ENCODE measurements at places on chromosomes 1 and 21. TPM values are rescaled to one million over a fixed set of nuclear protein-coding genes. Genes with fewer than 3 reads are reported as not detected.

The TP53BP2 gene
- total RNA-seq = 22.6 TPM

The PTGFR gene
- total RNA-seq = 0.26 TPM

The RPTN gene
- total RNA-seq = 0.53 TPM

The VCAM1 gene
- total RNA-seq = 0.13 TPM

The CLDN14 gene
- not detected for total RNA-seq

The OR10Z1 gene
- not detected for total RNA-seq

The EXO1 gene
- 0.90 TPM for total RNA-seq

The PLA2G2A gene
- not detected for total RNA-seq

The EDN2 gene
- total RNA-seq = 13.3 TPM

The AGBL4 gene
- not detected for total RNA-seq

The PADI2 gene
- total RNA-seq = 1.0 TPM

The CCDC30 gene
- total RNA-seq = 0.77 TPM

The DCDC2B gene
- total RNA-seq = not detected

The ADORA1 gene
- total RNA-seq = not detected

The RHOU gene
- total RNA-seq = 0.26 TPM

The TSPAN1 gene
- total RNA-seq = 49.4 TPM

The S100A3 gene
- total RNA-seq = 2.3 TPM

The OR2L5 gene
- not detected for total RNA-seq

The CYP4A22 gene
- not detected for total RNA-seq

The PRKAA2 gene
- total RNA-seq = 2.1 TPM

The CELA2A gene
- not detected for total RNA-seq

The MXRA8 gene
- 5.0 TPM for total RNA-seq

The DNAH14 gene
- 11.9 TPM for total RNA-seq

The GBP5 gene
- total RNA-seq = 0.26 TPM

The AKT3 gene
- 7.9 TPM for total RNA-seq

The FNDC5 gene
- not detected for total RNA-seq

The ZBTB7B gene
- 112 TPM for total RNA-seq

The ATAD3C gene
- 0.26 TPM for total RNA-seq

The CYB5RL gene
- total RNA-seq = 3.9 TPM
